Pancreas (tissue), 10 donors: ENCODE measurements at places on chromosomes 2 and 18. TPM values are rescaled to one million over a fixed set of nuclear protein-coding genes. Genes with fewer than 3 reads are reported as not detected.
A peak's percentile ranks its signal among the peaks of the same experiment; 100 is the strongest.

DNA sequence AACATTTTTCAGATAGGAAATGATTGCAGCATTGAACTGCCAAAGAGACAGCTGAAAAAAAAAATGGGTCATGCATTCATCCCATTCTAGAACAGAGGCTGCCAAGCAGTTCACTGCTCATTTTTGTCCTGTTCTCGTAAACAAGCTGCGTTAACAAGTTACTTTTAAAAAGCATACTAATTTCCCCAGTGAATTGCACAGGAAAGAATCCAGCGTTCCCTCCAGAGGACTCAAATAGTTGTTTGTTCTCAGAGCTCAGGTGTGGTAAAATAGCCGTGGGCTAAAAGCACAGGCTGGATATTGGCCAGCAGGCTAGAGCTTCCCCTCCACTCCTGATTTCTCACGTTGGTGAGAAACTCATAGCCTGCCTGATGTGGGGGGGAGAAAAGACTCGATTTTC lies 76.1 kb upstream of the AQP4 start:
- no peaks in the 10 kb centered on the region for H3K4me1 ChIP-seq
- no peaks in the 10 kb centered on the region for H3K36me3 ChIP-seq
- no peak overlapping the region for H3K4me3 ChIP-seq

GRCh38 chr2:11677136-11678055 lies 7.4 kb upstream of the NTSR2 start:
- H3K27ac ChIP-seq, result no peak overlapping the region
- no peaks in the 10 kb centered on the region for H3K27me3 ChIP-seq
- peaks cover 5% of the 10 kb centered on the region for H3K4me1 ChIP-seq
- no peak overlapping the region for H3K4me3 ChIP-seq

GRCh38 chr18:35580701-35581539 lies 620 bp upstream of the GALNT1 start:
- H3K4me1 ChIP-seq, result no peaks in the 10 kb centered on the region
- peak overlapping the region; percentile 81 for H3K4me3 ChIP-seq
- no peaks in the 10 kb centered on the region for H3K27me3 ChIP-seq
- H3K27ac ChIP-seq, result peak overlapping the region; percentile 92
- peak; percentile 49 for DNase-seq
- no peaks in the 10 kb centered on the region for H3K36me3 ChIP-seq

GRCh38 chr2:74072565-74072964 lies 75.1 kb downstream of the BOLA3 start:
- H3K4me3 ChIP-seq, result no peak overlapping the region
- DNase-seq, result no peak
- no peaks in the 10 kb centered on the region for H3K27me3 ChIP-seq
- H3K27ac ChIP-seq, result no peak overlapping the region
- H3K4me1 ChIP-seq, result no peaks in the 10 kb centered on the region
- peaks cover 6% of the 10 kb centered on the region for H3K36me3 ChIP-seq

Gene NOSTRIN
- 18.5 TPM for total RNA-seq

Gene CHPF
- total RNA-seq, result 63.2 TPM

Gene HIBCH
- 21.2 TPM for total RNA-seq

Gene DUSP19
- 3.8 TPM for total RNA-seq
